ENCODE measurements at places on chromosomes 4 and X. TPM values are rescaled to one million over a fixed set of nuclear protein-coding genes. Genes with fewer than 3 reads are reported as not detected.
A peak's percentile ranks its signal among the peaks of the same experiment; 100 is the strongest.

DNA sequence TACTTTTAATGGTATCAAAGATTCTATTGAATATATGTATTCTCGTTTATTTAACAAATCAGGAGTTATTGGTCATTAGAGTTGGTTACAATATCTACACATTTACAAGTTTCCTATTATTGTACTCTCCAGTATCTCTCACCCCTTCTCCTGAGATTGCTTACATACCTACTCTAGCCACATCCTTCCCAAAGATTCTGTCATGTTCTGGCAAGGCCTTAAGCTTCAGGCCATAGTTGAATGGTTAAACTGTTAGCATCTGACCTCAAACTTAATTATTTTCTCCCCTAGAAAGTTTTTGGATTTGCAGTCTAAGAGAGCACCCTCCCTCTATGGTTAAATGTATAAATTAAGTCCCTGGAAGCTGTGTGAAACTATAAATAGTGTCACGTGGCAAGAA is 784.2 kb downstream of the GLUD2 start:
- DNase-seq: no peak

DNA sequence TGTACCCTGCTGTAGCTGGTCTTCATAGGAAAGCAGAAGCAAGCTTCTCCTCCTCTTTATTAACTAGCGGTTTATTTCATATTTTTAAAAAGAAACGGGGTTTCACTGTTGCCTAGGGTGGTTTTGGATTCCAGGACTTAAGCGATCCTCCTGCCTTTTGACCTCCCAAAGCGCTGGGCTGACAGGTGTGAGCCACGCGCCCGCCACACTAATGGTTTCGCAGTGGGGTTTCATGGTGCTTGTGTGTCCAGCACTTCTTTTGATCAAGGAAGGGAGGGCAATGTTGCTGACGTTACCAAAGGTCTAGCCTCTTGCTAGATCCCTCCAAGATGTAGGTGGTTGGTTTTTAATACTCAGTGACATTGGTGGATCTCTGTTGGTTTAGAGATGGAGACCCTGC is 1.4 kb downstream of the MAEA start:
- no peak for DNase-seq

DNA sequence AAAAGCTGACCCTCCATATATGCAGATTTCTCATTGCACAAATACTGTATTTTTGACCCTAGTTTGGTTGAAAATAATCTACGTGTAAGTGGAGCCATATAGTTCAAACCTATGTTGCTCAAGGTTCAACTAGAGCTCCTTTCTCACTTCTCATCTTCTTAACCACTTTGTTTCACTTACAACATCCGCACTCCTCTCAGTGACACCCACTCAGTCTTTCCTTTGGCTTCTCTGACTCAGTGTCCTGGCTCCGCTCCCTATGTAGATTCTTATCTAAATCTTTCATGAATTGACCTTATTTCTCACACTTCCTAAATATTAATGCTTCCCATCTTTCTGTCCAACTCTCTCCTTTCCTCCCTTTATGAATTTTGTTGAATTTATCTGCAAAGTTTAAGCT is 32.9 kb upstream of the DKK2 start:
- no peak for DNase-seq

DNA sequence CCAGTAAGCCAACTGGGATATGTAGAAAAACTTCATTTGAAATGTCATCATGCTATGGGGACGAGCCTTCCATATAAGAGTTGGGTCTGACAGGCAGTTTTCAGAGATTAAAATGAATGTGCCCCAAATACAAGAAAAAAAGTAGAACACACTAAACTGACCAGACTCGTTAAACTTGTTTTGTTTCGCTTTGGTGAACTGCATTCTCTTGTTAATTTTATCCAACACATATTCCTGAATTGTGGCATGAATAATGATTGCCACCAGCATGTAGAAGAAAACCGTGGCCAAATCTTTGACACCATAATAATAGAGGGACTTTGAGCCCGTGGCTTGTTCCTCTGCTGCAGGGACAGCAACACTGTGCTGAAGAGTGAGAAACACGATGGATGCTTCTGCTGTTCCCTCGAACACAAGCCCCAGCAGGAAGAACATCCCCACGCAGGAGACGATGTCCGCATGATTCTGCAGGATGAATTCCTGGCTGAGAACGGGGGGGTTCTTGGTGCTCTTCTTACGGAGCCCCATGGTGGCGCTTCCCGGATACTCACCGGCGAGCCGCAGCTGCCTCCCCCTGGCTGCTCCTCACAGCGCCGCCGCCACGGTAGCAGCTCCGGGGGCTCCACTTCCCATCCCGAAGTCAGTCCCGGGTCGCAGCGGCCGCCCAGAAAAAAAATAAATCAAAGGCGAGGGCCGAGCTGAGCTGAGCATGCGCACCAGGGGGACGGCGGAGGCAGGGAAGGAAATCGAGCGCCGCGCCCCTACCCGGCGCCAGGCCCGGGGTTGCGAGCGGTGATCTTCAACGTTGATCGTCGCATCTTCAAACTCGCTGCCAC is at the start of gene TRAM1L1:
TSS of gene TRAM1L1 (minus strand) at position 711 of the 836 bp plus-strand sequence. CDS start at position 528, 183 bp downstream.
- peak; percentile 31 for DNase-seq

- no peak for DNase-seq
These were observed 35.7 kb upstream of the MSL3 start for GRCh38 chrX:11722304-11722703.

DNA sequence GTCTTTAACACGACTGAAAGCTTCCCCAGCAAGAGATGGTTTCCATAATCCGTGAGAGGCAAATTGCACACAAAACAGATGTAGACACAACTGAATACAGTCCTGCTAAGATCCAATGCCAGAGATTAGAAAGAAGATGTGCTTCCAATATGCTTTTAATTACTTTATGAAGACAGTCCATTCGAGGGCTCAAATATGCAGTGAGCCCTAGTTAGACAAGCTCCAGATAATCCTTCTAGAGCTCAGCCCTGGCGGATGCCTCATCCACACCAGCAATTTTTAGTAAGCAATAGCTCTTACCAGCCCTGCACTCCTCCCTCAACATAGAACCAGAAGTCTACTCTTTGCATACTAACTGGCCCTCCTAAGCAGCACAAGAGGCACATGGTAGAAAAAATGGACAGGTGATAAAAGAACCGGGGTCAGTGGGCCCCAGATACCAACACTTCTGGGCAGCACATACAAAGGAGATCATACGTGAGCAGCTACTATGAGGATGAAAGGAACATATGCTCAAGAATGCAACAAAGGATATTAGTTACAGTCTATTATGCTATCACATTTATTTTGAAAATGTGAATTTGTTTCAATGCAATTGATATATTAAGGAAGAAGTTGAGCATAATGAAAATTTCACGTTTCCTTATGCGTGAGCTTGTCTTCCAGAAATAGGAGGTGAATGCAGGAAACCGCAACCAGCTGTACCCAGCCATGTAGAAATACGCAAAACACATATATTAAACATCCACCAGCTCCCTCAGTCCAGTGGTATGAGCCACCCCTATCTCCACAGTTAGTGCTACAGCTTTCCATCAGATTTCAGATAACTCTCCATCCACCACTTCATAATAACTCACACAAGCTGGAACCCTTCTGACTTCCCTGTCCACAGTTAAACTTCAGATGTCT is 34.3 kb downstream of the GPC4 start:
- no peak for DNase-seq

DNA sequence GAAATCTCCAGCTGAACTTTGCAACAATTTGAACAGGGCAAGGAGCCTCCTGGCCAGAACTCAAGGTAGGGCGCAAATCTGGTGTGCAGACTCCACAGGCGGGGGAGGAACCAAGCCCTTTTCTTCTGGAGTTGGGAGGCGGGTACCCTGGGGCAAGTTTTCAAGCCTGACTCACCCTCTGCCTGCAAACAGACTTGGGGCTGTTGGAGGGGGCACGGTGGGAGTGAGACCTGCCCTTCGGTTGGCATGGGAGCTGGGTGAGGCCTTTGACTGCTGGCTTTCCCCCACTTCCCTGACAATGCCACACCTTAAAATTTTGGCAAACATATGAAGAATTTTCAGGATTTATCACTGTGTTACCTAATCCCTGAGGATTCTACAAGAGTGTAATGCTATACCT is 709.8 kb upstream of the DIAPH2 start:
- no peak for DNase-seq

The MAGEC1 gene
- total RNA-seq: not detected

The KLF8 gene
- total RNA-seq: 2.4 TPM

The NOX1 gene
- total RNA-seq: 103 TPM

The ACSL1 gene
- 39.4 TPM for total RNA-seq

The MAOB gene
- total RNA-seq: 12.3 TPM

All from left colon (tissue), 2 donors.